ENCODE measurements at places on chromosomes 7 and 10.

DNA sequence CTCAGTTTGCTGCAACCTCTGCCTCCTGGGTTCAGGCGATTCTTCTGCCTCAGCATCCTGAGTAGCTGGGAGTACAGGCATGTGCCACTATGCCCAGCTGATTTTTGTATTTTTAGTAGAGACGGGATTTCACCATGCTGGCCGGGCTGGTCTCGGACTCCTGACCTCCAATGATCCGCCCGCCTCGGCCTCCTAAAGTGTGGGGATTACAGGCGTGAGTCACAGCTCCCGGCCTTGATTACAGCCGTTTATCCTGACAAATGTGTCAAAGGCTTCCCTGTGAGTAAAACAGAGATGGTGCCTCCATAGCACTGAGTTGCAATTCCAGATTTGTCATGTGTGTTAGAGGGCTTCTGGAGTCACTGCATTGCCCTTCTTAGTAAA is 273.7 kb downstream of the CCDC3 start:
- DNase-seq: no peak

DNA sequence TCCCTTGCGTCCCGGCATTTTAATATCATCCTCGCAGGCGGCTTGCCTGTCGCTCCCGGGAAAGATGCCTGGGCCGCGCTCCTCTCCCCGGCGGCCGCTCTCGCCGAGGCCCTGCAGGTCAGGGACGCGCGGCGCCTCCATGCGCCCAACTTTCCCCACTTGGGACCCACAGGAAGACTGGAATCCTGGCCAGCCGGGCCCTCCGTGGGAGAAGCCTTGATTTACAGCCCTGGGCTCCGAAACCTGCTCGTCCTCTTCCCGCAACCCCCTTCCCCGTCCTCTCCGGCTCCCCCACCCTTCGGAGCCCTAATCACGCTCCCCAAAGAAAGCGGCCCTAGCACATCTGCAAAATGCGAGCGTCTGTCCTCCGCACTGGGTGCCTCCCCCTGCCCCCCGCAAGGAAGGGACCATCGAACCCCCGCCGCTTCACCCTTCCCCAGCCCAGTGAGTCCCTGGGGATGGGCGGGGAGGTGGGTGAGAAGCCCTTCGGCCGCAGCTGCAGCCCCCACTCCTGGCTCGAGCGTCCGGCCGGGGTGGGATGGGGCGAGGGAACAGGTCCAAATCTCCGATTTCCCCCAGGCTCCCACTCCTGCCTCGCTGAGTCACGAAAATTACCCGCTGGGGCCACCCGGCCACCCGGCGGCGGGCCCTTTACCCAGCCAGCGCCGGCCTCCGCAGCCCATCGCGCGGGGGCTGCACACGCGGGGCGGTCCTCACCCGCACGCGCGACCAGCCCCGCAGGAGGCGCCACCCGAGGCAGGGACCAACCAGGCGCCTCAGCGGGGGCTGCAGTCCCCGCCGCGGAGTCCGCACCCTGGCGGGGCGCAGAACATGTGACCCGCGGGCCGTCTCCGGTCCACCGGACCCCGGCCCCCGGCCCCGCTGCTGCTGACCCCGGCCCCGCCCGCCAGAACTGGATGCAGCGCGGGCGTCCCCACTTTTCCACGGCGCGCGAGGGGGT is 695 bp downstream of the HSPA12A start:
- DNase-seq: no peak

- DNase-seq: no peak
Observed at GRCh38 chr7:154480817-154481216, 428.6 kb downstream of the DPP6 start.

DNA sequence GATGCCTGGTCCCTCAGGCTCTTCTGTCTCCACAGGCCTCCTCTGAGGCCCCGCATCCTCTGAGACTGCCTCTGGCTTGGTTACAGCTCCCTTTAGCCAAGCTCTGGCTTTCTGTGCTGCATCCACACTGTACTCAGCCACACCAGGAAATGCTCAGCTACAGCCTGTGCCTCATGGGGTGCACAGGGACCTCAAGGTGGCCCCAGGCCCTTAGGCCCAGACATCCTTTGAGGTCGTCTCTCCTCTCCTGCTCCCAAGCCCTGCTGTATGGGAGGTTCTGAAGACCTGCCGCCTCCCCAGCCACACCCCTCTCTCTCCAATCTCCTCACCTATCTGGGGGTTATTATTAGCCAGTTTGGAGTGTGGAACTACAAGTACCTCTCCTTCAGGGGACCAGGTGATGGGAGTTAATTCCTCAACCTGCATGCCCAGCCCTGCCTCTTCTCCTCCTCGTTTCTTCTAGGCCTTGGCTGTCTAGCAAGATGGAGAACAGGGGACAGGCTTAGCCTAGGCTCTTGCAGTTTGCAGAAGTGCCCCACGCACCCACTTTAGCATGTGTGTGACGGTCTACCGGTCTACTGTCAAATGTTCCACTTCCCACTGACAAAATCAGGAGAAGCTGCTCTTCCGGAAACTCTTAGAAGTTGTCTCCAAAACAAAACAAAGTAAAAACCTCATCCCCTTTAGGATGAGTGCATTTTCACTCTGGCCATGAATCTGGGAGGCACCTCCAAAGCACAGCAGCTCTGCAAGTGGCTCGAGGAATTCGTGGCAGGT is 64.0 kb upstream of the WAC start:
- no peak for DNase-seq

- no peak for DNase-seq
Observed at GRCh38 chr10:49744091-49744685, 17.9 kb downstream of the OGDHL start.

DNA sequence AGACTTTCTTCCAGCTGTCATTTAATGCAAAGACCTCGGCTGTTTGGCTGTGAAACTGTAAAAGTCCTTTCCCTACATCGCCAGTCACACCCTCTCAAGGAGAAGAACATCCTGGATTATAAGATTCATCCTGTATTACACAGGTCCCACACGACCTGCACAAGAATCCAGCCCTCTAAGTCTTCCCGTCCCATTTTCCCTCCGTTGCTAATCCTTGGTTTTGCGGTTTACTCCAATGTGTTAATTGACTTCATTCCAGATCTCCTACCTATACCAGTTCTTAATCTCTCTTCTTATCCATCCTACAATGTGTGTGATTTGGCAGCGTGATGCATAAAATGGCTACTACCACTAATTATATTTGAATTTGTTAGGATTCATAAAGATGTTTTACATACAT is 110.4 kb downstream of the COL28A1 start:
- no peak for DNase-seq

- no peak for DNase-seq
Observed at GRCh38 chr10:35881320-35881719, 239.2 kb upstream of the FZD8 start.

DNA sequence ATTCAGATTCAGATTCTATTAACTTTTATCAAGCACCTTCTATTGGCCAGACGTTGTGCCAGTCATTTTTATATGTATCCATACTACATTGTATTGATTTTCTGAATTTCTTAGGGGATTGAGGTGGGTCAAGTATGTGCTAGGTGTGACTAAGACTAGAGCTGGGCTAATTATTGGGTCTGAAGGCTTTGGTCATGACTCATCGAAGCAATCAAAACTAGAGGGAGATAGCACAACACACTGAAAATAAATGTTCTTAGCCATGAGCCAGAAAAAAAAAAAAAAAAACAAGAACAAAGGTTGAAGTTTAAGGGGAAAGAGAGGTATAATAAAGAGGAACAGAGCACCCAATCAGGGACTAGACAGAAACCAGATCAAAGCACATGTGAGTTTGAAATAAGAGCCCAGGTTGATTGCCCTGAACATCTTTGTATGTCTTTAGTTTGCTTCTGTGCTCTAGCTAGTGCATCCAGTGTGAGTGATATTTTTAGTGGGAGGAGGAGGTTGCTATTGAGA is 171.6 kb upstream of the FOXP2 start:
- no peak for DNase-seq

DNA sequence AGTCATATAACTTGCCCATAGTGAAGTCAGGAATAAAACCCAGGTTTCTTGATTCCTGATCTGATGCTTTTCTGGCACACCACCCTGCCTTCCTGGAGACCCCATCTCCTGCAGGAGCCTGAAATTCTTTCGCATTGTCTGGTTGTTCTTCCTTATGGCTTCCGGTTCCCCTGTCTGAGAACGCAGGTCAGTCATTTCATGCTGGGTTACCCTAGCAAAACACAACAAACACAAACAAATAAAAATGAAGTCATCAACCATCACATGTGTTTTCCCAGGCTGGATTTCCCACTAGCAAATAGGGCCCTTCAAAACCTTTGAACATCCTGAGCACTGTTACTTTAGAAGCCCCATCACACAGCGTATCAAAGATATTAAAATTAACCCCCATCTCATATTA is 569.6 kb downstream of the LRMDA start:
- no peak for DNase-seq

DNA sequence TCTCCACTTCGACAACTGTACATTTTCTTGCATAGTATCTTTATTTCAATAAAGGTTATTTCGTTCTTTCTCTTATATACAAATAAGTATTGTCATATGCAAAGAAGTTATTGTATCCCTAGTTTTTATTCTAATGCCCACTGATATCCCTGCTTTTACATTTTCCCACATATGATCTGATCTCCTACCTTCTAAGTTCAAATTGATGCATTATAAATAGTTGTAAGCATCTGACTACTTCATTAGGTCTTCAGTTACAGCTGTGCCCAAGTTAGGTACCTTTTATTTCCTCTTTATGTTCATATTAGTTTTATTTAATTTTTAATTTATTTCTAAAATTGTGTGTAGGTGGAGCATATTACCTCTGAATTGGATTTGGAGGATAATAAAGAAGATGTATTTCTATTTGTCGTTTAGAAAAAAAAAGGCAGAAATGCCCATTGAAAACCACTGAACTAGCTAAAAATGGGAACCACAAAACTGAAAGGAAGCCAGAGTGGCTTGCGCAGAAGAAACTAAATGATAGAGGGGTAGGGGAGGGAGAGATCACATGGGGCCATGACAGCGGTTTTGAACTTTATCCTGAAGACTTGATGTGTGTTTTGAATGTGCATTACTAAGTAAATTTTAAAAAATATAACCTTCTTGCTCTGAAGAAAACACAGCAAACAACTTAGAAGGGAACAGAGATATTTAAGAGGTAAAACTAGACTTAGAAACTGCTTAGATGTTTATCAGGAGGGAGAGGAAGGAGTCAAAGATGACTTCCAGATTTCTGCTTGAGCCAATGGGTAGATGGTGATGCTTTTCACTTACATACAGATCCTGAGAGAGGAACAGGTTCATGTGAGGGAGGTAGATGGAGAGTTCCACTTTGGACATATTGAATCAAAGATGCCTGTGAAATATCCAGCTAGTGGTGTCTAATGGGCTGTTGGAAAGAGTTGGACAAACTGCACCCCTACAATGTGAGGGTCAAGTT is 9.3 kb upstream of the ZC3HAV1L start:
- DNase-seq: no peak

DNA sequence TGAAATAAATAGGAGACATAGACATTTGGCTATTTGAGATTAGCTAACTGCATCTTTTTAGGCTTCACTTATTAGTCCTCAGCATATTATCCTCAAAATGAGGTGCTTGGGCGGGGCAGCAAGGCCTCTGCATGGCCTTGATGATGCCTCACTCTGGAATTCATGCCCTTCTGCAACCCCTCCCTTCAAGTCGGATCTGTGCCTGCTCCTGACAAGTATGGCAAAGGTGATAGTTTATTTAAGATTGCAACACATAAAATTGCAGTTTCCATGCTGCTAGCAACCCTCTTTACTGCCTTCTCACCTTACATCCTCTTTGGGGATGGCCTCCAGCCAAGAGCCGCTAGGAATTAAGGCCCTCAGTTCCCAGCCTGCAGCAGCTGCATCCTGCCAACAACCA is 241.3 kb upstream of the ADARB2 start:
- DNase-seq: no peak

- DNase-seq: no peak
Observed at GRCh38 chr7:93799750-93800357, 90.7 kb downstream of the TFPI2 start.

- no peak for DNase-seq
Observed at GRCh38 chr7:142420554-142421362, 162.9 kb upstream of the PRSS58 start.

DNA sequence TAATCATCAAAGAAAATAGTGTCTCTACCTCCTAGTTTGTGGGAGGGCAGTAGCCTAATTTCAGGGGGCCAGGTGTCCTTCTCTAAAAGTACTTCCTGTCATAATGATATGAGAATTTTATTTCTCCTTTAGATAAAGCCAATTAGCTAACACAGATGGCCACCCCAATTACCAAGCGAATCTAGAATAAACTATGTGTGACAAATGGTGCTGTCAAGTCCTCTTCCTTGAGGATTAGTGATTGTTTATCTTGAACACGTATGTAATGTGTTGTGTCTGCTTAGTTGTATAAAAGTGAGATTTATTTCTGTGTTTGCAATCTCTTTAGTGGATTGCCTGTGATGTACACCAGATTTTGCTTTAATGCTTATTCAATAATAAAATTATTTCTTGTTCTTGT is 1120.0 kb downstream of the SORCS1 start:
- no peak for DNase-seq

GRCh38 chr7:78264105-78264504 is 465.5 kb downstream of the PHTF2 start:
- no peak for DNase-seq

- DNase-seq: no peak
Observed at GRCh38 chr10:1369197-1369596, 313.0 kb downstream of the WDR37 start.

- no peak for DNase-seq
Observed at GRCh38 chr7:127886248-127886647, 145.0 kb downstream of the LRRC4 start.

GRCh38 chr10:36711361-36711760 is 414.0 kb upstream of the ANKRD30A start:
- no peak for DNase-seq

- DNase-seq: no peak
Observed at GRCh38 chr10:64080071-64080470, 558.9 kb downstream of the REEP3 start.

DNA sequence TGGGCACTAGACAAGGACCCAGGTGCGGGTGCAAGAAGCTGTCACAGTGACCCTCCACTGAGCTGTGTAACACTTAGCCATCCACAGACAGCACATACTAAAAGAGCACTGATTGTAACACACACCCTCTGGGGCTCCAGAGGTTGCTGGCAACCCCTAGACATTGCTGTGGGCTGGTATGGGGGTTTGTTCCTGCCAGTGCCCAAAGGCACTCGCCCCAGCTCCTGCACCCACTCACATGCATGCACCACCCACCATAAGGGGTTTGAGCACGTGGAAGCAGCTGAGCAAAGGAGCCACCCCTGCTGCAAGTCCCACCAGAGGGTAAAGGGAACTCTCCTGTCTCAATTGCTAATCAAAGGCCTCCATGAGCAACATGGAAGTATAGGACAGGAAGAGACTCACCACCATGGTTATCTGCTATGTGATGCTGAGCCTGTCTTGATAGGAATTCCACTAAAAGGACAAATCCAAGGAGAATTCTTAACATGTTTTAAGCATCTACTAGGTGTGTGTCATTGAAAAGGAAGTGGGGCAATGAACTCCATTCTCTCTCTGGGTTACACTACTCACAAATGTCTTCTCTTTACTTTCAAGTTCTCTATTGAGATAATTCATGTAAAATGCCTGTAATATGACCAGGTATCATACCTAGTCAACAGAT is 103.1 kb downstream of the GFRA1 start:
- DNase-seq: no peak

GRCh38 chr10:75773231-75773780 is 341.9 kb downstream of the LRMDA start:
- no peak for DNase-seq

Measured in SIG-M5 (cell line).